Muscle of leg (tissue), 16 donors: ENCODE measurements at places on chromosomes 1 and 21. TPM values are rescaled to one million over a fixed set of nuclear protein-coding genes. Genes with fewer than 3 reads are reported as not detected.

DNA sequence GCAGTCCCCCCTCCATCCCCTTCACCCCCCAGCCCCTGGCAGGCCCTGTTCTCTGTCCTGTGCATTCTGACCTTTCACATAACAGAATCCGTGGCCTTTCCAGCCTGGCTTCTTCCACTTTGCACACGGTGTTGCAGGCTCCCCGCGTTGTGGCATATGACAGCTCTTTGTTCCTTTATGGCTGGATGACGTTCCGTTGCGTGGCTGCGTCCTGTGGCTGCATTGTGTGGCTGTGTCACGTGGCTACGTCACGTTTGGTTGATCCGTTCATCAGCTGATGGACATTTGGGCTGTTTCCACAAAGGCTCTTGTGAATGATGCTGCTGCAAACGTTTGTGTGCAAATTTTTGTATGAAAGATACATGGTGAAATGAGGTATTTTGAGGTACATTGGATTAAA lies 53.3 kb downstream of the PDE9A start:
- DNase-seq, result no peak
- no peak overlapping the region for H3K27ac ChIP-seq
- no peaks in the 10 kb centered on the region for H3K27me3 ChIP-seq
- no peak overlapping the region for H3K4me3 ChIP-seq

GRCh38 chr1:158353303-158354075 lies at the start of gene CD1E:
TSS of gene CD1E (plus strand) at chr1:158353894. CDS start at chr1:158353989, 95 bp downstream.
- no peak within 1 kb of the TSS for H3K27ac ChIP-seq
- H3K4me1 ChIP-seq, result peaks cover 2% of the 10 kb centered on the region
- DNase-seq, result peak; percentile 16

GRCh38 chr1:11468878-11469277 lies 10.1 kb upstream of the DISP3 start:
- no peaks in the 10 kb centered on the region for H3K4me1 ChIP-seq
- no peaks in the 10 kb centered on the region for H3K27me3 ChIP-seq
- H3K27ac ChIP-seq, result no peak overlapping the region

The ANKRD13C gene
- 26.6 TPM for total RNA-seq

DNA sequence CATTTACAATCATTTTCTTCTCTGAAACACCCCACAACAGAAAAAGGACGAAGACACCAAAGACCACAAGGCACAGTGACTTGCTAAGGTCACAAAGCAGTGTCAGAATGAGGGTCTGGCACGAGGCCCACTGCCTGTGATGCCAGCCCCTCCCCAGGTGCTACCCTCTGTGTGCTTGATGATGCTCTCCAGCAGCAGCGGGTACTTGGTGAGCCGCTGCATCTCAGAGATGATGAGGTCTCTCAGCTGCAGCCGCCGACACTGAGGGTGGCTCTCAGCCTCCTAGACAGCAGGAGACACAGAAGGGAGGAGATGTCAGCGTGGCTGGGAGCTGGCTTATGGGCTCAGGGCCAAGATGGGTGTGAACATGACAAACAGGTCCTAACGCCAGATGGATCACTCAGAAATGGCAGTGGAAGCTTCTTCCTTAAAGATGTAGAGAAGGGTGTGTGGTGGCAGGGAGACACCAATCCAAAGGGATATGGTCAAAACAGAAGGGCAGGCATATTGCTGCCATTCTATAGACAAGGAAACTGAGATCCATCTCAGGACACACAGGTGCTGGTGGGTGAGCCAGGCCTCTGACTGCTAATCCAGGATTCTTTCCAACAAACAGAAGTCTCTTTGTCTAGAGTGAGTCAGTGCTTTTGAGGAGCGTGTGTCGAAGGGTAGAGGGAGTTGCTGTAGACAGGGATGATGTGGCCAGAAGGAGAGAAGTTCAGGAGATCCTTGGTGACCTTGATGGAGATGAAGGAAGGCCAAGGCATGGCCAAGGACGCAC lies 25.6 kb downstream of the LRRC71 start:
- no peaks in the 10 kb centered on the region for H3K27me3 ChIP-seq
- H3K4me1 ChIP-seq, result no peaks in the 10 kb centered on the region
- no peak overlapping the region for H3K27ac ChIP-seq
- H3K4me3 ChIP-seq, result no peak overlapping the region

The TFAP2E gene
- 0.40 TPM for total RNA-seq

- DNase-seq, result no peak
- no peaks in the 10 kb centered on the region for H3K27me3 ChIP-seq
- no peak overlapping the region for H3K4me3 ChIP-seq
- H3K4me1 ChIP-seq, result no peaks in the 10 kb centered on the region
- H3K36me3 ChIP-seq, result no peaks in the 10 kb centered on the region
Measured at GRCh38 chr21:17554679-17555465, 42.0 kb downstream of the CXADR start.

GRCh38 chr21:37916310-37917051 lies at the start of gene KCNJ6:
TSS of gene KCNJ6 (minus strand) at chr21:37916457. CDS start at chr21:37840682, 75,775 bp downstream.
- peaks cover 20% of the 10 kb centered on the region for H3K4me1 ChIP-seq
- no peak within 1 kb of the TSS for H3K27ac ChIP-seq
- peak within 1 kb of the TSS; percentile 21 for H3K4me3 ChIP-seq
- peak; percentile 46 for DNase-seq

GRCh38 chr1:205230982-205231381 lies 3.2 kb downstream of the TMCC2 start:
- H3K4me1 ChIP-seq, result peaks cover 40% of the 10 kb centered on the region
- no peak for DNase-seq
- H3K36me3 ChIP-seq, result no peaks in the 10 kb centered on the region
- H3K4me3 ChIP-seq, result no peak overlapping the region

- H3K27me3 ChIP-seq, result no peaks in the 10 kb centered on the region
- no peak for DNase-seq
- H3K4me3 ChIP-seq, result no peak overlapping the region
Measured at GRCh38 chr1:170306948-170307347, 161.2 kb downstream of the NTMT2 start.

The TMEM61 gene
- 0.04 TPM for total RNA-seq

GRCh38 chr1:15457585-15457984 lies 1.1 kb downstream of the CELA2A start:
- DNase-seq, result no peak
- H3K27me3 ChIP-seq, result no peaks in the 10 kb centered on the region
- H3K4me3 ChIP-seq, result no peak overlapping the region
- peaks cover 2% of the 10 kb centered on the region for H3K4me1 ChIP-seq
- H3K36me3 ChIP-seq, result no peaks in the 10 kb centered on the region

The PDZK1IP1 gene
- total RNA-seq, result 0.09 TPM

DNA sequence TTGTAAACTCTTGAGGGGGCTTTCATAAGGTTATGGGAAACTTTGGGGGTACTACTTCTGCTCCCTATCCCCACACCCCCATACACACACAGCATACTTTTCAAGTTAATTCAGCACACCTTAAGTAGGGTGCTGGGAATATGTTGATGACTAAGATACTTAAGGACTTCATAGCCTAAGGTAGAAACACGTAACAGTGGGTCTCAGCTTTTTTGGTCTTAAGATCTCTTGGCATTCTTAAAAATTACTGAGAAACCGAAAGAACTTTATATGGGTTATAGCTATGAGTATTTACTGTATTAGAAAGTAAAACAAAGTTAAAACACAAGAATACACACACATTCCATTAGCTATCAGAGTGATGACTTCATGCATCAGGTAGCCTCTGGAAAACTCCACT lies 2.1 kb downstream of the OTUD3 start:
- H3K36me3 ChIP-seq, result no peaks in the 10 kb centered on the region
- no peak overlapping the region for H3K4me3 ChIP-seq
- no peak overlapping the region for H3K27ac ChIP-seq
- H3K27me3 ChIP-seq, result peaks cover 2% of the 10 kb centered on the region
- peaks cover 7% of the 10 kb centered on the region for H3K4me1 ChIP-seq
- no peak for DNase-seq

- H3K4me1 ChIP-seq, result peaks cover 57% of the 10 kb centered on the region
- H3K27ac ChIP-seq, result no peak overlapping the region
- DNase-seq, result no peak
- H3K27me3 ChIP-seq, result no peaks in the 10 kb centered on the region
Measured at GRCh38 chr1:6632588-6633514, 8.2 kb downstream of the THAP3 start.

The THRAP3 gene
- 55.6 TPM for total RNA-seq

The GJC2 gene
- total RNA-seq, result 1.6 TPM

DNA sequence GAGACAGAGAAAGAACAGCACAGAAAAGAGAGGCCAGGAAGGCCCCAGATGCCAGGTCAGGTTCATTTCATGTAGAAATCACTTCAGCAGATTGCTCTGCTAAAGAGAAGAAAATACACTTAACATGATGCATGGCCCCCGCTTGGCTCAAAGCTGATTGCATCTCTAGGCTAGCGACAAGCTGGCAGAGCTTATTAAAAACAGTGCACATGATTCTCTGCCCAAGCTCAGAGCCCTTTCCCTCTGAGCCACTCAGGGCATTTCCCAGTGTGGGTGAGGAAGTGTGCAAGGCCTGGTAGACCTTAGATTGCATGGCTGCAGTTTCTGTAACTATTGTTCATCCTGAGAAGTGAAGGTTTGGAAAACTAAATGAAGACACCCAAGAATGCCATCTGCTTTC lies 3.3 kb upstream of the CAPN9 start:
- H3K4me1 ChIP-seq, result peaks cover under 1% of the 10 kb centered on the region
- no peak overlapping the region for H3K4me3 ChIP-seq
- H3K27me3 ChIP-seq, result no peaks in the 10 kb centered on the region
- DNase-seq, result no peak
- no peaks in the 10 kb centered on the region for H3K36me3 ChIP-seq

- H3K27me3 ChIP-seq, result peaks cover 9% of the 10 kb centered on the region
- H3K4me3 ChIP-seq, result no peak overlapping the region
- no peaks in the 10 kb centered on the region for H3K4me1 ChIP-seq
- H3K27ac ChIP-seq, result no peak overlapping the region
Measured at GRCh38 chr1:29821605-29822004, 585.3 kb downstream of the PTPRU start.

DNA sequence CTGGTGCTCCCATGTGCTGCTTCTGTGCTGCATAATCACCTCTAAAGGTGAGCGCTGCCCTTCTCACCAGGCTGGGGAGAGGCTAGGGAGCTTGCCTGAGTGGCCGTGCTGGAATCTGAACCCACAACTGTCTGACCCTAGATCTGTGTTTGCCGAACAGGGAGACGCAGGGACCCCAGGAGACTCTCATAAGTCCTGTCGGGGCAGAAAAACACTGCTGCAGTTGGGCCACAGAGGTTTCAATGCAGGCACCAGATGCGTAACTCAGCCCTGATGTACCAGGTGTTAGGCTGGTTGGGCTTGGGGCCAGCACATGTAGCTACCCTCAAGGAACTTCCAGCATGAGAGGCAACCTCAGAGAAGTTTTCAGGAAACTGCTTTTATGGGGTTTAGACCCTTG lies 49.5 kb upstream of the DMRTB1 start:
- no peaks in the 10 kb centered on the region for H3K4me1 ChIP-seq
- DNase-seq, result no peak
- H3K4me3 ChIP-seq, result no peak overlapping the region

GRCh38 chr1:20654104-20654690 lies 7.0 kb downstream of the DDOST start:
- no peak overlapping the region for H3K27ac ChIP-seq
- DNase-seq, result no peak
- H3K36me3 ChIP-seq, result peaks cover 81% of the 10 kb centered on the region
- no peak overlapping the region for H3K4me3 ChIP-seq

GRCh38 chr1:205578780-205579571 lies 52.8 kb downstream of the ELK4 start:
- H3K27me3 ChIP-seq, result peaks cover 28% of the 10 kb centered on the region
- H3K4me1 ChIP-seq, result peaks cover 9% of the 10 kb centered on the region
- no peak for DNase-seq
- H3K4me3 ChIP-seq, result no peak overlapping the region
- H3K36me3 ChIP-seq, result no peaks in the 10 kb centered on the region

DNA sequence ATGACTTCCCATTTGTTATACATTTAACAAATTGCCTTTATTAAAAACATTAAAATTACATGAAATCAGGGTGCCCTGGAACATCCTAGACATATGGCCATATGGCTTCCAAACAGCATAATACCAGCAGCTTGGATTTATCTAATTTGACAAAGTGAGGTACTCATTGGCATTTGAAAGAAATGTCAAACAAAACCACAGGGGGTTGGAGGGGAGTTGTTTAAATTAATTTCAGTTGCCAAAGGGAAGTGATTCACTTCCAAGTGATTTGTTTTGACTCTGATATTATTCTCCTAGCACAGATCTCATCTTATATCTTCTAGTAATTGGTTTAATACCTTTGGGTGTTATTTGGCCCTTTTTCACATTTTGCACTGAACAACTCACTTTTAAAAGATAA lies 24.5 kb upstream of the POU2F1 start:
- H3K36me3 ChIP-seq, result no peaks in the 10 kb centered on the region
- H3K27ac ChIP-seq, result no peak overlapping the region
- DNase-seq, result no peak
- H3K27me3 ChIP-seq, result peaks cover 2% of the 10 kb centered on the region

DNA sequence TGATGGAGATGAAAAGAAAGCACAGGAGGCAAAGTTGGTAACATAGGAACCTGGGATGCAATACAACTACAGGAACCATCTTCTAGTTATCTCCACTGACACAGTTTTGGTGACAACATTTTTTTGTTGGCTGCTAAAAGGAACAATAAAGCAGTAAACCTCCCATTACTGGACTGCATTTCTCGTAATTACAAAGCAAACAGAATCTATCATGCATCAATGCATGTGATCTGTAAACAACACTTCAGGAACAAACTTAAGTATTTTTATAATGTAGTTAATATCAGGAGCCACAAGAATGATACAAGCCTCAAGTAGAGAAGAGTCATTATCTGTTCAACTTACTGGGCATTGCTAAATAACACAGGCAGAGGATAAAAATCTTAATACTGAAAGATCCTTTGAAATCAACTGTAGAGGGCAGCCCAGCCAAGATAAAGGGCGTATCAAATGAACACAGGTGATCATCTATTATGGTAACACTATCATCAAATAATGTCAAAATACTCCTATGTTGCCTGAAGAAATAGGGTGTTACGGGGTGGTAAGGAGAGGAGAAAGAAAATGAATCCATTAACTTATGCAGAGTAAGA lies 193.3 kb downstream of the EIF4G3 start:
- no peak overlapping the region for H3K4me3 ChIP-seq
- DNase-seq, result no peak
- no peaks in the 10 kb centered on the region for H3K4me1 ChIP-seq

DNA sequence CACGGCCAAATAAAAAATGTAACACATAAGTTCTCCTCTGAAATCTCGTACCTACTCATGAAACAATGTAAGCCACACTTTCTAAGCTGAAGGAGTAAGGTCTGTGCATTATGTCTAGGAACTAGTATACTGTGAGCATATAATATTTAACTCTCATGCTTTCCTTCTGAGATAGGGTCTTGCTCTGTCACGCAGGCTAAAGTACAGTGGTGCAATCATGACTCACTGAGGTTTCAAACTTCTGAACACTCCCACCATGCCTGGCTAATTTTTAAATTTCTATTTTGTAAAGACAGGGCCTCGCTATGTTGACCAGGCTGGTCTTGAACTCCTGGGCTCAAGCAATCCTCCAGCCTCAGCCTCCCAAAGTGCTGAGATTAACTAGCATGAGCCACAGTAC lies 71.3 kb downstream of the AHCTF1 start:
- no peak overlapping the region for H3K4me3 ChIP-seq
- no peak overlapping the region for H3K27ac ChIP-seq
- H3K27me3 ChIP-seq, result no peaks in the 10 kb centered on the region
- H3K4me1 ChIP-seq, result no peaks in the 10 kb centered on the region
